ENCODE measurements at places on chromosomes 2 and 18.

DNA sequence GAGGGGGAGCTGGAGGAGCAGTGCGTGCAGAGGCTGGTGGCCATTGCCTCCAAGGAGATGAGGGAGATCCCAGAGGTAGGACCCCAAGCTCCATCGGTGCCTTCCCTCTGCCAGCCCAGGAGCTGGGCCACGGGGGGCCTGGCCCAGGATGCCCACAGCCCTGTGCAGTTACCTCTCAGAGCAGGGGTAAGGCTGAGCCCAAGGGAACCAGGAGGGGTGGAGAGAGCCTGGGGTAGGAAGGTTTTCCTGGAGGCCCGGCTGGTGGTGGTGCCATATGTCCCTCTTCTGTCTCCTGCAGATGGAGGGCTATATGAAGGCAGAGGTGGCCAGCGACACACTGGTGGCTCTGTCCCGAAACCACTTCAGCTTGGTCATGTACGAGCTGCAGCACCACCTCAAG lies 11.4 kb downstream of the MROH2A start:
- DNase-seq = no peak

GRCh38 chr18:27062802-27063201 lies 122.3 kb downstream of the CHST9 start:
- no peak for DNase-seq

DNA sequence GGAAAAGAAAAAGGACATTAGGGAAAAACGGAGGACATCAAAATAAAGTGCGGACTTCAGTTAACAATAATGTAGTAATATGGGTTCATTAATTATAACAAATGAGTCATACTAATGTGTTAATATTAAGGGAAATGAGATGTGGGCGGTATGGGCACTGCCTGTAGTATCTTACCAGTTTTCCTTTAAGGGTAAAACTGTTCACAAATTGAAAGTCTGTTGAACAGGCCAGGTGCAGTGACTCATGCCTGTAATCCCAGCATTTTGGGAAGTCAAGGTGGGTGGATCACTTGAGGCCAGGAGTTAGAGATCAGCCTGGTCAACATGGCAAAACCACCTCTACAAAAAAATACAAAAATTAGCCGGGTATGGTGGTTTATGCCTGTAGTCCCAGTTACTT lies 56.8 kb upstream of the PMAIP1 start:
- DNase-seq = no peak

GRCh38 chr2:41194230-41194629 lies 742.3 kb upstream of the SLC8A1 start:
- peak; percentile 2 for DNase-seq

- no peak for DNase-seq
Observed at GRCh38 chr2:111030260-111030891, 90.3 kb upstream of the BCL2L11 start.

Measured in Ammon's horn (tissue), 1 donor.